ENCODE measurements at places on chromosomes 3 and 15.

DNA sequence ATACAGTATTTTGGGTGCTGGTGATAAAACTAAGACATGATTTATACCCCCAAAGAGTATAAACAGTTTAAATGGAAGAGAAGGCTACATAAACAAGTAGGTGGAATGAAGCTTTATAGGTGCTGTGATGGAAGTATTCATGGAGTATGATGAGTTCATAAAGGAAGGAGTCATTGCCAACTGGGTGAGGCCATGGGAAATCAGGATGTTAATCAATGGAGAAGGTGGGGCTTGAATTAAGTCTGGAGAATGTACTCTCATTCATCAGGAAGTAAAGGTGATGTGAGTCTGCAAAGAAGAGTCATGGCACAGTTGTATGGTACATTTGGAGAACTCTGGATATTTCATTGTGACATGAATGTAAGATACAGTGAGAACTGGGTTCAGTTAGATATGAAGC lies 147.5 kb upstream of the MME start:
- DNase-seq, result no peak

- no peak for DNase-seq
Measured at GRCh38 chr15:94610069-94610468, 378.7 kb downstream of the MCTP2 start.

- DNase-seq, result no peak
Measured at GRCh38 chr3:133868186-133868585, 27.5 kb downstream of the RAB6B start.

GRCh38 chr3:150784747-150785125 lies 21.8 kb upstream of the SIAH2 start:
- no peak for DNase-seq

DNA sequence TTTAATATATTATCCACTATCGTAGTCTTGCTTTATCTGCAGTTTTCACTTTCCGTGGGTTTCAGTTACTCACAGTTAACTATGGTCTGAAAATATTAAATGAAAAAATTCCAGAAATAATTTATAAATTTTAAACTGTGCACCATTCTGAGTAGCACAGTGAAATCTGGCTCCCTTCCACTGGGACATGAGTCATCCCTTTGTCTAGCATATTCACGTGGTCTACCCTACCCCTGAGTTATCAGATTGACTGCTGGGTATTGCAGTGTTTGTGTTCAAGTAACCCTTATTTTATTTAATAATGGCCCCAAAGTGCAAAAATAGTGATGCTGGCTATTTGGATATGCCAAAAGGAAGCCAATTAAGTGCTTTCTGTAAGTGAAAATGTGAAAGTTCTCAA lies 539.5 kb upstream of the AGTR1 start:
- DNase-seq, result no peak

GRCh38 chr3:8625991-8626390 lies 18.6 kb downstream of the SSUH2 start:
- no peak for DNase-seq

DNA sequence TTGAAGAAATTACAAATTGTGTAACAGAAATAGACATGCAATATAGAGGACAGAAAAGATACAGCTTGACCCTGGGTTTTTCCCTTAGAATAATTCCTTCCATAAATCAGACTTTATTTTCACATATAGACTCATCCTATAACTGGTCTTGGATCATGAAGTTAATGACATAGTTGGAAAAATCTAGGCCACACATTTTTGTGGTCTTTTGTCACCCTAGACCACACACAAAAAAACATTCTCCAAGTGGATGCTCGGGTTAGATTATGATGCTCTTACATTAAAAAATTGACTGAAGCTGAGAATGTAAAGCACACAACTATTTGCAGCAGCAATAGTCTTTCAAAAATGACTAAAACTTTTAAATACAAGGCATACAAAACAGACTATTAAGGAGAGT lies 7.5 kb upstream of the PLA2G4D start:
- no peak for DNase-seq

DNA sequence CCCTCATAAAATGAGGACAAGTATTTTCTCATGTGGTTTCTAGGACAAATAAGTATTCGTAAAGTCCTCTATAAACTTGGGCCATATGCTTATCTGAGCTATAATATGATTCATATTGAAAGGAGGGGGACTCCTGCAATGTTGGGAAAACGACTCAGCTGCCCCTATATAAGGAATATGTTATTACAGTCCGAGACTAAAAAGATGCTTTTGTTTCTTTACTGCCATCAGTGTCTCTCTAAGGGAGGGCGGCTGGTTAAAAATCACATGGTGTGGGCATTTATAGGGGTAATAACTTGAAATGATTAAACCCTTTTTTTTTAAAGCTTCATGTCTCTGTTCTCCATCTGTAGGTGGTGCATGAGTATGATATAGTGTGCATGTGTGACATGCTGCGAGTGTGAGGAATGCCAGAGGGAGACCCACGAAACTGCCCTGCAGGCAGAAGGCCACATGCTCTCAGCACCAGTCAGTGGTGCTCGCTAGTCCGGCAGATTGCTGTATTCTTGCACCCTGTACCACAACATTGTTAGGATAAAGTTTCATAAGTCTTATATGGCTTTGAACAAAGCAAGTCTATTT lies 256.0 kb upstream of the CTDSPL start:
- no peak for DNase-seq

DNA sequence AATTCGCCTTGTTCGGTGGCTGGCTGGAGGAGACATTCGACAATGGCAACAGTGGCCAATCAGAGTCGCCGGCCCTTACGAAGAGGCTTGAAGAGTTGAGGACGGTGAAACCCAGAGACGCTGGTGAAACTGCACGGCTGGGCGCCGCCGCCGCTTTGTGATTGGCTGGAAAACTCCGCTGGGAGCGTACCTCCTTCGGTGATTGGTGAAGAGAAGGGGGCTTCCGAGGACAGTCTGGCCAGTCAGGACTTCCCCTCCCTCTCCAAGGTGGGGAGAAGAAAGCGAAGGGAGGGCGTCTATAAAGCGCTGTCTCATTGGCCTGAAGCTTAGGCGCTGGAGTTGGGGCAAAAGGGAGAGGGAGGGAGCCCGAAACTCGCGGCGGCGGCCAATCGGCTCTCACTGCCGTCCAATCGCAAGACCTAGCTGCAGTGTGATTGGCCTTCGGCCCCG lies 554 bp upstream of the GSK3B start:
- peak; percentile 100 for DNase-seq

- no peak for DNase-seq
Measured at GRCh38 chr15:55884223-55884622, 109.2 kb downstream of the NEDD4 start.

DNA sequence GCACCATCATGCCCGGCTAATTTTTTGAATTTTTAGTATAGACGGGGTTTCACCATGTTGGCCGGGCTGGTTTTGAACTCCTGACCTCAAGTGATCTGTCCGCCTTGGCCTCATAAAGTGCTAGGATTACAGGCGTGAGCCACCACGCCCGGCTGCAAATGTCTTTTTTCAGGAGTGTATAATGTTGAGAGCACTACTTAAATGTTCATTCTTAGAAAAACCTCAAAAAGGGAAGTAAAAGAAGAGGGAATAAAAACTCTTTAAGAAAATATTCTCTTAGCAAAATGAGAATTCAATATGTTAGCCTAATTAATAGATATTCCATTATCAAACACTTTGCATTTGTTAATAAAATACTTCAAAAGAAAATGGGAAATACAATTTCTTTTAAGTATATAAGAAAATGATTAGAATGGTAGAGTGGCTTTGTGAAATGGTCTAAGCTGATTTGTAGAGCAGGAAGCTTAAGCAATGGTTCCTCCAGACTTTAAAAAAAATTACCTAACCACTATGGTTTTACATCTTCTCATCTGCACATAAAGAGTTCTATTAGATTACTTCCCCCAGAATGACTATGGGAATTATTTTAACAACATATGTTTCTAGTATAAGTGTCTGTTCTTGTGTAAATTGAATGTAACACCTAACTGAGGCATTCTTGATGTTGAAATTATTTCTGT lies 226.7 kb upstream of the ALCAM start:
- no peak for DNase-seq

GRCh38 chr3:150232992-150233451 lies 175.1 kb upstream of the TSC22D2 start:
- DNase-seq, result no peak

GRCh38 chr3:172286548-172287148 lies 161.6 kb downstream of the GHSR start:
- no peak for DNase-seq

- DNase-seq, result no peak
Measured at GRCh38 chr3:168730073-168730472, 634.3 kb upstream of the GOLIM4 start.

GRCh38 chr15:92733934-92734521 lies 78.5 kb upstream of the FAM174B start:
- no peak for DNase-seq

- no peak for DNase-seq
Measured at GRCh38 chr15:90903733-90904536, 833 bp downstream of the MAN2A2 start.

DNA sequence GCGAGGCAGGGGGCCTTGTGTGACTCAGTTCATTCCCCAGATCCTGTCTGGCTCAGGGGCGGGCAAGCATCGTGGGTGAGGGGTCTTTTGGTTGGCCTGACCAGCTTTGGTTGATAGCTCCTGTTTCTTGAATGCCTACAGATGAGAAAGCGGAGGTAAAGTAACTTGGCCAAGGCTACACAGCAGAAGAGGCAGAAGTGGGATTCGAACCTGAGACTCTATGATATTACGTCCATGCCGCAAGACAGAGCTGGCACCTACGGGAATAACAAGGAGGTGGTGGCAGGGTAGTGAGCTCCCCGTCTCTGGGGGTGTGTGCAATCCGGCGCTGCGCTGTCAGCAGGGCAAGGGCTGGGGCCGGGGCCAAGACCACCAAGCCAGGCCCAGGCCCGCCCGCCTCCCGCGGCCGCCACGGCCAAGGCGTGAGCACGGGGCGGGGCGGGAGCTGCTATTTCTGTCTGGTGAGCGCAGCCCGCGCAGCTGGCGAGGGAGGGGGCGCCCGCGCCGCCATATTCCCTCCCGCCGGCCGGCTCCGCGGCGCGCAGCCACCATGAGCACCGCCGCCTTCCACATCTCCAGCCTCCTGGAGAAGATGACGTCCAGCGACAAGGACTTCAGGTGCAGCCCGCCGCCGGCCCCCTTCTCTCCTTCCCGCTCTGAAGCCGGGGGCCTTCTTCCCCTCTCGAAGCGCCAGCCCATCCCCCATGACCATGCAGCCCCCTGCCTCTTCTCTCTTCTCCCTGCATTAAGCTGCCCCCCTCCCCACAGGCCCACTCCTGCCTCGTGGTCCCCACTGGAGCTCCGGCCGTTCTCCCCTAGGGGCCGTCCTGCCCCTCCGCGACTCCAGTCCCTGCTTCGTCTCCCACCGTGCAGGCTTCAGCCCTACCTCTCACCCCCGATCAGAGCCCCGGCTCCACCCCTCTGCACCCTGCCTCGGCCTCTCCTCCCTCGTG lies at the start of gene CAND2:
Gene CAND2 (plus strand): TSS at position 510 of the 953 bp plus-strand sequence. CDS start 41 bp downstream, at position 551.
- peak; percentile 4 for DNase-seq

DNA sequence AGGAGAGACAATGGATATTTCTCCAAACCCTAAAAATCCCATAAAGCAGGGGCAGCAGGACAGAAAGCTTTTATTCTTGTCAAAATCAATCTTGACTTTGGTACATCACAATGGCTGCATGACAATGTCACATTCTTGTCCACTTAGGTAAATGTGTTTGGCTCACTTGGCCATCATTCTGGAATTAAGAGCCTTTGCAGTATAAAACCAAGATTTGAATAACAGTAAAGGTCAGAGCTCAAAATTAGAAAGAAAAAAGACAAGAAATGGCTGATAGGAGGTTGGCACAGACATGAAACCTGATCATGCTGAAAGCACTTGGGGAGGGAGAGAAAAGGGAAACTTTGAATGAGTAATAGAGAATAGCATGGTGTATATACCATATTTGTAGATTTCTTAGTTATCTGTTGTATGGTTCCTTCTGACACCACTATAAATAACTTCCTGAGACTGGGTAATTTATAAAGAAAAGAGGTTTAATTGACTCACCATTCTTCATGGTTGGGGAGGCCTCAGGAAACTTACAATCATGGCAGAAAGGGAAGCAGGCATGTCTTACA lies 158.5 kb upstream of the SGO1 start:
- no peak for DNase-seq

DNA sequence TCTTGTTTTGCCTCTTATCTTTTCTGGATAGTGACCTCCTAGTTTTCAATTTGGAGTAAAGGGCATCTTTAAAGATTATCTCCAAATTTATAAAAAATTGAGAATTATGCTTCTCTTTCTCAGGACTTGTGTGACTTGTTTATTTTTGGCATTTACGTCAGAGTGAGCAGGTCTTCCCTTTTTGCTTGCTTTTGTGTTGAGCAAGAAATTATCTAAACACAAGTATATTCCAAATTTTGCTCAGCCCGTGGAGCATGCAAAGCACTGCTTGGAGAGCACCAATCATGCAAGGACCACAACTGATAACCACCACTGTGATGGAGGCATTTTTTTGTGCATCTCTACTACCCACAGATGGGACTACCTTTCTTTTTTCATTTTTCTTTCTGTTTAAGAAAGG lies 7.1 kb downstream of the SLC25A26 start:
- DNase-seq, result no peak

DNA sequence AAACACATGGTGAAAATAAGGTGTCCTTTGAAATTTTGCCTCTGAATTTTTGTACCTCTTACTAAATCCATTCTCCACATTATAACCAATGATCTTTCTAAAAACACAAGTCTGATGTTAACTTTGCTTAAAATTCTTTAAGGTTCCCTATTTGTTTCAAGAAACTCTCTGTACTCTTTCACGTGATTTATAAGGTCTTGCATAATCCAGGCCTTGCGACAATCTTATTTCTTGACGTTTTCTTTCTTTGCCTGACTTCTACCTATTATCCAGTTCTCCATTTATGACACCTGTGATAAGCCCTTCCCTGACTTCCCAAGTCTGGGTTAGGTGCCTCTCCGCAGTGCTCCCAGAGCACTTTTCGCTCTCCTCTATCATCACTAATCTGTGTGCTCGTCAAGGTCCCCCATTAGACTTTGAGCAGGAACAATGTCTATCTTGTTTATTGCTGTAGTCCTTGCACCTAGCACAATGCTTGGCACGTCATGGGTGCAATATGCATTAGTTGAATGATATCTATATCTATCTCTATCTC lies 24.3 kb upstream of the KPNA1 start:
- no peak for DNase-seq

DNA sequence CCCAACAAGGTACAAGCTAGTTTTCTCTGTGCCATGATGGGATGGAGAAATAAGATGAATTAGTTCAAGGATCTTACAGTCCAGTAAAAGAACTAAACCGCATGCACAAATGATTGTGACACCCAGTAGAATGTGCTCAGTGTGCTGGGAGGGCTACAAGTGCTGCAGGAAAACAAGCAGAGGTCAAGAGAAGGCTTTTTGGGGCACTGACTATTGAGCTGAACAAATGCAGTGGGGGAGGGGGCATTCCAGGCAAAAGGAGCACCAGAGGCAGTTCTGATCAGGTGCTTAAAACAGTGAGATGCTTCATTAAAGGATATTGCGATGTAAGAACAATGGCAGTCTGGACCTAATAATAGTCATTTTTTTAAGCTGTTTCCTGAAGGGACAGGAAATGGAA lies 6.0 kb downstream of the SLC27A2 start:
- no peak for DNase-seq

GRCh38 chr3:166169681-166170080 lies 332.5 kb upstream of the BCHE start:
- no peak for DNase-seq

GRCh38 chr3:172751175-172751704 lies 714 bp downstream of the ECT2 start:
- DNase-seq, result no peak

Data from activated naive CD4-positive, alpha-beta T cell (primary cell).